Fibroblast of skin of right biceps (primary cell): ENCODE measurements at places on chromosomes 11 and 22.

DNA sequence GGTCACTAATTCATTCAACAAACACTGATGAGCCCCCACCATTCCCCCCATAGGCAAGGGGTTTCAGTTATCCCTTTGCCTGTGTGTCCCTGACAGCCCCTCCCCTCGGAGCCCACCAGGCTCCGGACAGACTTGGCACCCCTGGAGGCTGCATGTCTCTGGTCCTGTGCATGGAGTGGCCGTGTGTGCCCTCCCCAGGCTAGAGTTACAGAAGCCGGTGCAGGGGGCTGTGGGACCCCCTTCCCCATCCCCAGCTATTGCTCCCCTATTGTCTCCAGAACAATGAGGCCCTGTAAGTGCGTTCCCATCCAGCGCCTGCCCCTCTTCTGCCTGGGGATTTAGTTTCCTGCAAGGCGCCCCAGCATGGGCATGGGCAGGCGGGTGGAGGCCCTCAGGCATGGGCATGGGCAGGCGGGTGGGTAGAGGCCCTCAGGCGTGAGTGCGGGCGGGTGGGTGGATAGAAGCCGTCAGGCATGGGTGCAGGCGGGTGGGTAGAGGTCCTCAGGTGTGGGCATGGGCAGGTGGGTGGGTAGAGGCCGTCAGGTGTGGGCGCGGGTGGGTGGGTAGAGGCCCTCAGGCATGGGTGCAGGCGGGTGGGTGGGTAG lies 1.5 kb downstream of the MUC2 start:
- DNase-seq: no peak

DNA sequence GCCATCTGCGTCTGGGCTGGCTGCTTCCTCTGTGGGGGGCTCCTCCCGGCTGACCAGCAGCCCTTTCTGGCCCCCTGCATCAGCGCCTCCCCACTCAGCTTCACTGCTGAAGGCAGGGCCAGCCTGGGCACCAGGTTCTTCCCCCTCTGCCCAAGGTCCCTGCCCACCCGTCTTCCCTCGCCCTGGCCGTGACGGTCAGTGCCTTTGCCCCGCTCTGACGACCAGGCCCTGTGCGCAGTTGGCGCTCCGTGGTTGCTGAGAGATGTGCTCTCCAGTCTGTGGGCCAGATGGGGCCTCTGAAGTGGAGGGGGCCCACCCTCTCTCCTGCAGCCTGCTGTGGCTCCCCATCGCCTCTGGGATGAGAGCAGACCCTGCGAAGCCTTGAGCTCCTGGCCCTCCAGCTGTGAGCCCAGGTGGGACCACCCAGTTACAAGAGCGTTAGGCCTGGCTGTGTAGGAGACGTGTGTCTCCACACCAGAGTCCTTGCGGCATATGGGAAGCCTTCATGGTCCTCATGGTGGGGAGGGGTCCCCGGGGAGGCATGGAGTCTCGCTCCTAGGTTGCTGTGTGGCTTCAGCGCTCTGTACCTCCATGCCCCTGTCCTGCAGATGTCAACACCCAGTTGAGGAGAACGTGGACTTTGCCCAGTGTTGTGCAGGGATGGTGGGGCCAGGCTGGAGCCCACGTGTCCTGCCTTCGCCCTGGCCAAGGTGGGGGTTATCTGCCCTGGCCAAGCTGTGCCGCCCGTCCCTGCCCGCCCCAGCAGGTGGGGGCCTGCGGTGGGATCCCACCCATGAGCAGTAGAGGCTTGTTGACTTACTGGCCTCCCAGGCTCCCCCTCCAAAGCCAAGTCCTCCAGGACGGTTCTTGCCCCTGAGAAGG lies 14.2 kb downstream of the LRP5 start:
- no peak for DNase-seq

- no peak for DNase-seq
Observed at GRCh38 chr22:39907047-39907446, 6.2 kb downstream of the GRAP2 start.

DNA sequence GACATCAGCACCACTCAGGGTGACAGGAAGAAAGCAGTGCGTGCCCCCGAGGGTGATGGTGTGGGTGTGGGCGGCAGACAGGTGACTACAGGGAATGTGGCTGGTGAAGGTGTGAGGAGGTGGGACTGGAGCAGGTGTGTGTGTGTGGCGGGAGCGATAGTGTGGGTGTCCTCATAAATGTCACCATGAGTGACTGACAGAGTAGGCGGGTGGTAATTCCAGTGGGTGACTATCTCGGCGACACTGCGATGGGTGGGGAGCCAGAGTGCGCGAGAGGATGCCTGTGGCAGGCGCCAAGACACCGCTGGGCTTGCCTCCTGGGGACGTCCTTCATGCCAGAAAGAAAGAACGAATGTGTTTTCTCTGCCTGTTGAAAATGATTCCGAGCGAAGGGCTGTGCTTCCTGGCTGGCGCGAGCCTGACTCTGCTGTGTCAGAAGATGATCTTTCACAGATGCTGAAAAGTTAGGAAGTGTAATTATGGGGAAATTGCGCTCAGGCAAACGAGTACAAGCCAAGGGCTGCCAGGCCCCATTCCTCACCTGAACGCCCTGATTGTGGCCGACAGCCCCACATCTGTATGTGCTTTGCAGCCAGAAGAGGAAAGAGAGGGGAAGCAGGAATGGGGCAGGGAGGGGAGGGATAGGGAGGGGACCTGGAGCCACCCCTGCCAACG lies 98.8 kb upstream of the CD82 start:
- DNase-seq: no peak

- DNase-seq: no peak
Observed at GRCh38 chr11:42762348-42762747, 549.4 kb upstream of the API5 start.

DNA sequence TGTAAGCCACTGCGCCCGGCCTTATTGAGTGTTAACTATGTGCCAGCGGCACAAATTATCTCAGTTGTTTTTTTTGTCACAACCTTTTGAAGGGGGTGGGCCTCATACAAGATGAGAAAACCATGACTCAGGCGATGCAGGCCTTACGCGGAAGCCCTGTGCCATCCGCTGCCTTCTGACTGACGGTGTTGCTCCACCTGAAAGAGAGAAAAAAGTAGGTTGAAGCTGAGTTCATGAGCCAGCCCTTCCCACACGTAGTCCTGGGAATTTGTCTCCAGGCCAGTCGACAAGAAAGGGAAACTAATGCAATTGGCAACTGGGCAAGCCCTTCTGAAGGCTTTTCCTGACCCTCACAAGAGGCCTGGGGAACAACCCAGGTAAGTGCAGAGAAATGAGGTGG lies 96.9 kb upstream of the CRYBB3 start:
- no peak for DNase-seq

DNA sequence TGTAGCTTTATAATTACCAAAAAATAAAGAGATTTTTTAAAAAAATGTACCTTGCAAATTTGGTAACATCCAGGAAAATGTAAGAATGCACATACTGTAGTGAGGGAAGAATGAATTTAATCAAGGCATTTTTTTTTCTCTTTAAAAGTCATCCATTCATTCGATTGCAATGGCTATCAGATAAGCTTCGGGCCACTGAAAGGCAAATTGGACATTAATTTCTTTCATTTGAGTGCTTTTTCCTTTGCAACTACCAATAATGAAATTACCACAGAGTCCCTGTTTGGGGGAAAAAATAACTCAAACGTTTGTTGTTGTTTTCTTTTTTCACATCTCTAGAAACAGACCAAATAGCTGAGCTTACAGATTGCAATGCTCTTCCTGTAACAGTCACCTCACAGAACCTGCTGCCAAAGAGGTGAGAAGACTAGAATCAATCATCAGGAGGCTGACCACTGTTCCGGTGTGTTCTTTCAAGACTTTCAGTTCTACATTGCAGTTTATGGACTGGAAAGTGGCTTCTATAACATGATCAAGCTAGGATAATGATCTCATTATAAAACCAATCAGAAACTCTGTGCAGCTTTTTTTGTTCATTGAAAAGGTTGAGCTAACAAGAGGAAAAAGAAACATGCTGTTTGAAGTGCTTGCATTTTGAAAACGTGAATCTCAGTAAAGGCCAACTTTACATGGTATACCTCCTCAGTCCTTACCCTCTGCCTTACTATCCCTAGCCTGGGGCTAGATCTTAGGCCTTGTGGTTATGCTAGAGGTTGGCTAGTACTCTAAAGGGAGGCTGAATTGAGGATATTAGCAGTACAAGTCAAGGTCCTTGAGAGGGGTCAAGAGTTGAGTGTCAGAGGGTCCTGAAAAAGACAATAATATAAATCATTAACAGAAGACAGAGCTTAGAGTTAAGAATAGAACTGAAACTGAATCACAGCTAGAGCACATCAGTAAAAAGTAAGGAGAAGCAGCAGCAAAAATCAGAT lies 1276.1 kb downstream of the LRRC4C start:
- DNase-seq: no peak

DNA sequence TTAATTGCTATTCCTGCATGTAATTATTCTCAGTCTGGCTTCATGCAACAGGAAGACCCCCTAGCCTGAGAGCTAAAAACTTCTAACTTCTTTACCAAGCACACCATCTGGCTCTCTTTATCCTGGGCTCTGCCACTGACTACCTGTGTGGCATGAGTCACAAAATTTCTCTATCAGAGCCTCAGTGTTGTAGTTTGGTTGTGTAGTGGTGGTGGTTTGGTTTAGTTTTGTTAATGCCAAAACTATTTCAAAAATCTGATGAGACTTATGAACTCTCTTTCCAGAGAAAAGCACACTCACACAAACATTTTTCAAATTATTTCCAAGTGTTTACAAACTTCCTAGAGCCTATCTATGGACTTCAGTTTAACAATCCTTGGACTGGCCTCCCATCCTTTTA lies 7.5 kb upstream of the IL17RA start:
- peak; percentile 89 for DNase-seq

GRCh38 chr11:117287668-117288067 lies 3.5 kb upstream of the BACE1-AS start:
- DNase-seq: no peak

- no peak for DNase-seq
Observed at GRCh38 chr11:113989381-113989780, 14.5 kb downstream of the HTR3A start.

DNA sequence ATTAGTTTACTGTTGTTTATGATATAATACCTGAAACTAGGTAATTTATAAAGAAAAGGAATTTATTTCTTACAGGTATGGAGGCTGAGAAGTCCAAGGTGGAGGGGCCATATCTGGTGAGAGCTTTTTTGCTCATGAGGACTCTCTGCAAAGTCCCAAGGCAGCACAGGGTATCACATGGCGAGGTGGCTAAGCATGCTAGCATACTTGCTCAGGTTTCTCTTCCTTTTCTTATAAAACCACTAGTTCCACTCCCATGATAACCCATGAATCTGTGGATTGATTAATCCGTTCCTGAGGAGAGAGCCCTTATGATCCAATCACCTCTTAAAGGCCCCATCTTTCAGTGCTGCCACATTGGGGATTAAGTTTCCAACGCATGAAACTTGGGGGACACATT lies 82.7 kb downstream of the PHF21A start:
- DNase-seq: no peak

- DNase-seq: no peak
Observed at GRCh38 chr11:120102050-120102863, 35.7 kb downstream of the TRIM29 start.
